ENCODE measurements at places on chromosomes 2 and 18.

GRCh38 chr2:97834610-97835009 lies 121.2 kb downstream of the ZAP70 start:
- DNase-seq, result no peak

GRCh38 chr2:163735685-163736432 lies at the start of gene FIGN:
Gene FIGN, minus strand, starts transcription at chr2:163736008. Its CDS starts 1,081 bp downstream, at chr2:163734927.
- peak; percentile 63 for DNase-seq

DNA sequence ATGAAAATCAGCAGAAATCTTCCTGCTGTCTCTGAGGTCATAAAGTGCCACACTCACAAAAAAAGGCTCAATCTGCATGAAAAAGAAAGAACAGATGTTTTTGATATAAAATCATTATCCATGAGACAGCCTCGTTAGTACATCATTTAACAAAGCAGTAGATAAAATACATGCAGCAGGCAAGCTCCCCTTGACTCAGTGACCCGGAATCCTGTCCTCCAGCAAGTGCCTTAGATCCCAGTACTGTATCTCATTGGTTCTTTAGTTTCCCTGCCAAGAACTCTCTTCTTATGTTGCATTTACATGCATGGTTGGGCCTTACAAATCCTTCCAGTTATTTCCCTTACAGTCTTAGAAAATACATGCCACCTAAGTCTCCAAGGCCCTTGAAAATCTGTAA lies 148.9 kb upstream of the CCDC195 start:
- no peak for DNase-seq

- no peak for DNase-seq
Measured at GRCh38 chr2:40516604-40517003, 64.7 kb upstream of the SLC8A1 start.

DNA sequence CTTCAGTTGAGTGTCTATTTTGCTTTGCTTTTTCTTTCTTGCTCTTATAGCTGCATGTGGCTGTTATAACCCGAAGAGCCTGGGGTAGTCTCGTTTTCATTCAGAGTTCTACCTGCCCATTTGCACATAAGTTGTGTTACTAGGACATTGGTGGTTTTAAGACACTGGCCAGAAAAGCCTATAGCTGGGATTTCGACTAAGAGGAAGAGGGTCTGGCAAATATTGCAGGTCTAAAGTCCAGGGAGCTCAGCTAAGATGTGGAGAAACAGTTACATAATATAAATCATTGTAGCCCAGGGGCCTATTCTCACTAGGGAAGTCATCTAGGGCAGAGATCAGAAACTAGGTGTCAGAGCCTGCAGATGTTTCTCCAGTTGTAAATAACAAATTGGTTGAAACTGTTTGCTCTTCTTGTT lies 120.8 kb downstream of the BABAM2 start:
- DNase-seq, result no peak

DNA sequence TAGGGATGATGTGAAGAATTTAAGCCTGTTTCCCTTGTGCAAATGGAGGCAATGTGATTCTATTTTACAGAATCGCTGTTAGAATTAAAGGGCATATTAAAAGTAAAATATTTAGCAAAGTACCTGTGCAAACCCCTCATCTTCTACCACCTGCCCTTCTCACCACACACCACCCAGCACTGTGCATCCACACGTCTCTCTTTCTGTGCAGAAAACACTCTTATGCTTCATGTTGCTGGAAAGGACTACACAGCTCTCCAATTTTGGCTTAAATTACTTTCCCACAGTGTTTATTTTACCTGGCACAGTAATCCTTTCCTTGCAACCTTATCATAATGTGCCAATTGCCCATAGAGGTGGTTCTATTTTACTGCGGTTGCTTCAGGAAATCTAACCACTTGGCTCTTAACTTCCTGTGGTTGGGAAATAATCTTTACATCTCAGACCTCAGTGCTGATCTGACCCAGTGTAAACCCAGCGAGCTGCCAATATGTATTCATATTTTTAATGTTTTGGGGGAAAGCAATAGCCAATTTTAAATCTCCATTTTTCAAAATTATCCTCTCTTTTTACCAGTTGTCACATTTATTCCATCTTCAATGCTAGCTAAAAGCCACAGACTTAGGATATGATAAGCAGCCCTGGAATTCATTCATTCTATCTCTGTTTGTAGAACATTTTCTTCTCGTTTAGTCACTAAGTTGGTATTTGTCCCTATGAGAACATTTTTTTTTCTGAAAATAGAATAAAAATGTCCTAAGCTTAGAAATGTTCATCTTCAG lies 250.9 kb downstream of the DSEL start:
- DNase-seq, result peak; percentile 20

GRCh38 chr2:163659224-163659623 lies 76.6 kb downstream of the FIGN start:
- DNase-seq, result peak; percentile 74

DNA sequence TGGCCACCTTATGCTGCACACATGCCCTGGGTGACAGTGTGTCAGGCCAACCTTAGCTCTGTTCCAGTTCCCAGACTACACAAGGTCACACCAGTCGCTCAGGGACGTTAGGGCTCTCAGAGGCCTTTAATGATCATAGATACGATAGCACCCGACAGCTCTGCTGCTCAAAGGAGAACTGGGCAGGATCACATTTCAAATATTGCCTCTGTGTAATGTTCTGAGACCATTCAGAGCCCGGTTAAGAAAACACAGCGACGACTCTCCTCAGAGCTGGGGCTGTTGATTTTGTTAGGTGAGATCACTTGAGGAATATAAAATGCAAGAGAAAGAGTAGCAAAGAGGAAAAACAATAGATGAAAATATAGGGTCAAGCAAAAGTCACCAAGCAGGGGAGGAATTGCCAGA lies 166.6 kb upstream of the TANK start:
- no peak for DNase-seq

- no peak for DNase-seq
Measured at GRCh38 chr2:192030289-192030688, 164.4 kb downstream of the TMEFF2 start.

GRCh38 chr2:100029460-100029859 lies 112.9 kb downstream of the AFF3 start:
- DNase-seq, result no peak

DNA sequence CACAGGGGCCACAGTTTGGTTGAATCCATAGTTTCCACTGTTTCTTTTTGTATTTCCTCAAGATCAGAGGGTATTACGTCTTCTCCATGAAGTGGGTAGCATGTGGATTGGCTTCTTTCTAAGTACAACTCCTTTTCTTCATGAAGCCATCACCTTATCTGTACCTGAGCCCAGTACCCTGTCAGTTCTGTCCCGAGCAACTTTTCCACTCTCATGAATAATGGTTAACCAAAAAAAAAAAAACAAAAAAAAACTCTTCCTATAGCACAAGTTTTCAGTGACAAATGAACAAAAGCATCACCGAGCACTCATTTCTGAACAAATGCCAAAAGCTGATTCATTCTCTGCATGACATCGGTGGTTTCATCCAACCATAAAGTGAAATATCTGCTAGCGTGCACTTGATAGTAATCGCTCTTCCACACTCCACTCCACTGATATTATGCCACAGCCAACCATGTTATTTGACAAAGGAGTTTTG lies 53.0 kb upstream of the CCDC150 start:
- DNase-seq, result peak; percentile 42

DNA sequence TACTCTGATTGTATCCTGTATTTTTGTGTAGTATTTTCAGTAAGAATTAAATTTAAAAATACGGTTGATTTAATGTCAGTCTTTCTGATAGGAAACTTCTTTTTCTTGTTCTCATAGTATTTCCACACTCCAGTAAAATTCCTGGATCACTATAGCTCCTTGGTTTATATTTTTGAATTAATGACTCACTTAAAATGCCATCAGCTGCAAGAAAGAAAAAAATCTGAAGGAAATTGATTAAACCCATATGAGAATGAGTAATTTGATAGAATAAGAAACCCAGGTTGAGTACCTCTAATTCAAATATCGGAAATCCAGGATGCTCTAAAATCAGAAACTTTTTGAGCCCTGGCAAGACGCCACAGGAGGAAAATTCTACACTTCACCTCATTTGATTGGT lies 186.8 kb upstream of the RND3 start:
- no peak for DNase-seq

DNA sequence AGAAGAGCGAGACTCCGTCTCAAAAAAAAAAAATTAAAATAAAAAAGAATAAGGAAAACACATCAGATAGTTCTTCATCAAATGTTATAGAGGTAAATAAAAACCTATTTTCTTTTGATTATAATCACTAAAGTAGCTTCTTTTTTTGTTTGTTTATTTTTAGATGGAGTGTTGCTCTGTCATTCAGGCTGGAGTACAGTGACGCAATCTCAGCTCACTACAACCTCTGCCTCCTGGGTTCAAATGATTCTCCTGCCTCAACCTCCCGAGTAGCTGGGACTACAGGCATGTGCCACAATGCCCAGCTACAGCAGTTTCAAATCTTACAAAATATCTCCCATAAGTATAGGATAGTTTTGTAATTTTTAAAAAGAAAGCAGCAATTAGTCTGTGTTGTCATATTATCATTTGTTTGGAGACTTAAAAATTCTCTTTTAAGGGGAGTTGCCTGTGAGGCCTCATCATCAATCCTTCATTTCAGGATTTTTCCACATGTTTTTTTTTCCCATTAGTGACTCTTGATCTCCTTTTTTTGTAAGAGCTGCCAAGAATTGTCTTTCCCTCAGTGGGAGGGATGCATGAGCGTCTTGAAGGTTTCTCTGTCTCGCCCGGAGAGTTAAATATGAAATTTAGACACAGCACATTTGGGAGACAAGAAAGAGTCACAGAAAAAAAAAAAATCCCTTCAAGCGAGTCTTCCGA lies 275.9 kb downstream of the CDCA7 start:
- DNase-seq, result no peak

DNA sequence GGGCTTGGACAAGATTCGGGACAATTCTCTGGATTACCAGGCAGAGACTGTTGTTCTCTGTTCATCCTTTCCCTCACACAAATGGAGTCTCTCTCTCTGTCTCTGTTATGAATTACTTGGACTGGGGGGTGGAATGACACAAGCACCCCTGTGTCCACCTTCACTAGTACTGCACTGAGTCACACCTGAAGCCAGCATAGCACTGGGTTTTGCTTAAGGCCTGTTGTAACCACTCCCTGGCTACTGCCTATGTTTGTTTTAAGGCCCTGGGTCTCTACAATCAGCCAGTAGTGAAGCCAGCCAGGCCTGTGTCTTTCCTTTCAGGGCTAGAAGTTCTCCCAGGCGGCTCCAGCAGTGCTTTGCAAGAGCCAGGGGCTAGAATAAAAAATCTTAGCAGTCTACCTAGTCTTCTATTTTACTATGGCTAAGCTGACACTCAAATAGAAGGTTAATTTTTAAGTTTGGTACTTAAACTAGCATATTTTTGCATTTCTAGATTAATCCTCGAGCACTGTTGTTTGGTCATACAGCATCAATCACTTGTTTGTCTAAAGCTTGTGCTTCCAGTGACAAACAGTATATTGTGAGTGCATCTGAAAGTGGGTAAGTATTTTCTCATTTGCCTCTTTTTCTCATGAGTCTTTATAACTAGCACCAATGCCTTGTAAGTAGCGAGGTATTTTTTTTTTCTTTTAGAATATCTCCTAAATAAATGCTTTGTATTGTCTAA lies 27.8 kb downstream of the WDR7 start:
- no peak for DNase-seq

- peak; percentile 64 for DNase-seq
Measured at GRCh38 chr2:29293830-29294438, 178.7 kb downstream of the CLIP4 start.

- no peak for DNase-seq
Measured at GRCh38 chr2:862731-863466, 87.8 kb upstream of the SNTG2 start.

DNA sequence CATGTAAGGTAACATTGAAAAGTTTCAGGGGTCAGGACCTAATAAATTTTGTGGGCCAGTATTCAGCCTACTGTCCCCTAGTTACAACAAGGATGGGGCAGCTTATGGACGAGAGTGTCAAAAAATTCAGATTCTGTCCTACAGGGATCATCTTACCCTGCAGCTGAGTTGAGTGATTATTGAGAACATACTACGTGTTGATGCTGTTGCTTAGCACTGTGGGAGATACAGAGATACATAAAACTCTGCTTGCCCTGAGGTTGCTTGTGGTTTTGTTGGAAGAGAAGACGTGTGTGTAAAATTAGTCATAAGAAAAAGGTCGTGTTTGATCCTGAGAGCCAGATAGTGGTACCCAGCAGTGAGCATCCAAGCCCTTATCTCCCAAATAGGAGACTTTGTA lies 253.2 kb downstream of the NEDD4L start:
- DNase-seq, result no peak

- DNase-seq, result peak; percentile 57
Measured at GRCh38 chr2:31729442-31730092, 148.8 kb upstream of the SRD5A2 start.

DNA sequence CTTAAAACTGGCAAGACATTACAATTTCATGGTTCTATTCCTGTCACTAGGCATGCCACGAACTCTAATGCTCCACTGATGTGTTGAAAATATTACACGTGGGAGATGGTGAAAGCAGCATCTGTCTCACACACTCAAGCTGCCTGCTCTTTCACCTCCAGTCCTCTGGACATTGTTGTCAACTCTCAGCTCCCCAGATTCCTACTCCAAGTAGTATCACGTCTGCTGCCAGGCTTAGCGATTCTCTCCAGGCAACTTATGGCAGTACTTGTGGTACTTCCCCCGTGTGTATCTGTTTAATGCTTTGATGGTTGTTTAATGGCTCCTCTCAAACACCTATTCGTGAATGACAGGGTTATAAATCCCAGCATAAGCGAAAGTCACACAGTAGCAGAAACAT lies 103.8 kb downstream of the TMEFF2 start:
- DNase-seq, result no peak

DNA sequence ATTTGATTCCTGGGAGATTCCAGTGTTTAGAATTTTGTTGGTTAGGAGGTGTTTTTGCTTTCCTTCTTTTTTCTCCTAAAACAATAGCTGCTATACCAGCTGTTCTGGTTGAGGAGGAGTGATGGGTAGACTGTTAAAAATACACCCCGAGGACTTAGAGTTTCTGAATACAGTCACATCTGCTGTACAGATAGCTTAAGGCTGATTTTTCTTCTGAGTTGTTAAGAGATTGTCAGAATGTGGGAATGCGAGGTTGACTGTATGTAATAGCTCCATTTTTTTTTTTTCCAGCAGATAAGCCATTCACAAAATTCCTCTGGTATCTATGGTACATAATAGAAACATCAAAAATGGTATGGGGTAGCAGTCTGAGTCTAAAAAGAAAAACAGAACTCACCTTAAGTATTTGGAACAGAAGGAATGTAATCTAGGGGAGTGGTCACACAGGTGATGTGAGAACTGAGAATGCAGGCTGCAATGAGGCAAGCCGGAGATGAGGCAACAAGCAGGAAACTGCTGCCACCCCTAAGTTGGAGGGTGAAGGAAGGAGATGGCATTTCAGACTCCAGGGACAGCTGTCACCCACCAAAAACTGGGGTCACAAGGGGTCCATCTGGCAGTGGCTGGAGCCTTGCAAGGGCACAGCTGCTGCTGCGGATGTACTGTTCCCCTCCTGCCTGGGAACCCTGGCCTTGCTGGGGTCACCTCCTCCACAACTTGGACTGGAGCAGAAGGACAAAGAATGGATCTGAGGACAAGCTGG lies 2.4 kb downstream of the DGKD start:
- no peak for DNase-seq

GRCh38 chr18:24993628-24994027 lies 358.3 kb downstream of the ZNF521 start:
- no peak for DNase-seq

Data from RWPE1 (cell line).